Hepatocyte (in vitro differentiated cells): ENCODE measurements at places on chromosomes 3 and 15. TPM values are rescaled to one million over a fixed set of nuclear protein-coding genes. Genes with fewer than 3 reads are reported as not detected.

DNA sequence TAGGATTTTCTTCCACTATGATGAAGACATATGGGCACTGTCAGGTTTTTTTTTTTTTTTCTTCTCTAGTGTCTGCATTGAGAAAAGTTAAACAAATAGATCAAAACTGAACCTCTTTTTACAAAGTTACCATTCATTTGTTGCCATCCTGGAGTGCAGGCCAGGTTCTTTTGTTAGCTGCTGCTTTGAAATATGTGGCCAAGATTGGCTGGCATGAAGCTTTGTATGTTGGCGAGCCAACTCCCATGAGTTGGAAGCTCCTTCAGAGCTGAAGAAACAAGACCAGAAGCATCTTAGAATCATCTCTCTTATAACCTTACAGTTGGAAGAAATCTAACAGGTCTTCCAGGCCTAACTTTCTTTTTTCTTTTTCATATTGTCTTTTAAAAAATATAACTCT is 346.5 kb downstream of the THSD4 start:
- no peak for DNase-seq
- H3K4me1 ChIP-seq: no peaks in the 10 kb centered on the region
- H3K27me3 ChIP-seq: no peaks in the 10 kb centered on the region

DNA sequence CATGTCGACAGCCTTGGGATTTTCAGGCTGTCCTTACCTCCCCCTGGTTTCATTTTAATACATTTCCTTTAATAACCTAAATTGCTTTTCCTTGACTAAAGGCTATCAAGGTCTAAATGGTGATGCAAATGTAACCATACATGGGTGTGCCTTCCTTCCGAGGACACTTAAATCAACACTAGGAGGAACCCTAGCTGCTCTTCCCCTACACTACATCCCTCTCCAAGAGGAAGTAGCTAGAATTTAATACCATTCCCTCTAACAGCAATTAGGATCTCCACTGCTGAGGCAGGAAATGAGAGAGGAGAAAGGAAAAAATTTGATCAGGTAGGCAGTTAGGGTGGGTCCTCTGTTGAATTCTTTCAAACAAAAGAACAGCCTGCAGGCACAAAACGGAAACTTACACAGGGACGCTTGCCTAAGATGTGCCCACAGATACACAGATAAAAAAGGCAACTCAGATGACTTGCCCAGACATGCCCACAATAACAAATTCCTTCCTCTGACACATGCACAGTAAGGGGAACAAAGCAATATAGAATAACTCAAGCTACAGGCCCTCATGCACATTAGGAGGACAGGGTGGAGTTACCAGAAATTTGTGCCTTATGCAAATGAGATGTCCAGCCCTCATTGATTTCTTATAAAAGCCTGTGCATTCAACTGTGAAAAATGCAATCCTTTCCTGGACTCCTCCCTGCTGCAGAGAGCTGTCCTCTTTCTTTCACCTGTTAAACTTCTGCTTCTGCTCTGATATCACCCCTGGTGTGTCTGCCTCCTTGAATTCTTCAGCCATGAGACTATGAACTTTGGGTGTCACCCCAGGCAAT is 1024.4 kb upstream of the CADM2 start:
- peak overlapping the region; percentile 54 for H3K27ac ChIP-seq
- H3K27me3 ChIP-seq: no peaks in the 10 kb centered on the region
- no peak overlapping the region for H3K4me3 ChIP-seq
- H3K4me1 ChIP-seq: no peaks in the 10 kb centered on the region
- DNase-seq: no peak

- DNase-seq: no peak
- no peak overlapping the region for H3K27ac ChIP-seq
- H3K4me3 ChIP-seq: no peak overlapping the region
- no peaks in the 10 kb centered on the region for H3K36me3 ChIP-seq
- no peaks in the 10 kb centered on the region for H3K4me1 ChIP-seq
Measured at GRCh38 chr15:40875991-40876730, 2.1 kb upstream of the RHOV start.

GRCh38 chr3:133463347-133463860 is 63.5 kb downstream of the BFSP2 start:
- H3K36me3 ChIP-seq: no peaks in the 10 kb centered on the region
- no peak for DNase-seq
- H3K27me3 ChIP-seq: no peaks in the 10 kb centered on the region
- H3K4me3 ChIP-seq: no peak overlapping the region

DNA sequence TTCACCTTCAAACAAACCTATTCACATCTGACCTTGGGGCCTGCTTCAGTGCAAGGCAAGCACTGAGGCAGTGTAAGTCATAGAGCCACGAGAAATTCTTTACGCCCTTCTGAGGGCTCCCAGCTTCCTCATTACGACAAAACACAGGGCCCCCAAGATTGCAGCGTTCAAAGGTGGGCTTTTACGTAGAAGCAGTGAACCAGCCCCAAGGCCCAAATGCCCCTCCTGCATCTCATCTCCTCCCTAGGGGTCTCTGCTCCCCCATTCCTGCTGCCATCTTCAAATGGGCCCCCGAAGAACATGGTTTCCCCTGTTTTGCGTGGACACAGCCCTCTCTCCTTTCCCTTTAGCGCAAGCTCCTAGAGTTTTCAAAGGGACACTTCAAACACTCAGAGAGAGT is 285.1 kb downstream of the MEX3B start:
- H3K27ac ChIP-seq: no peak overlapping the region
- H3K36me3 ChIP-seq: no peaks in the 10 kb centered on the region
- H3K4me1 ChIP-seq: no peaks in the 10 kb centered on the region
- no peak for DNase-seq

The GOLGA8J gene
- 0.13 TPM in 1 of 2 replicates, not detected in the other for total RNA-seq

- H3K4me1 ChIP-seq: no peaks in the 10 kb centered on the region
- H3K27ac ChIP-seq: no peak overlapping the region
- no peak overlapping the region for H3K4me3 ChIP-seq
- H3K27me3 ChIP-seq: no peaks in the 10 kb centered on the region
- DNase-seq: no peak
Measured at GRCh38 chr3:126375835-126376331, 18.7 kb upstream of the KLF15 start.

- no peak for DNase-seq
- peaks cover 26% of the 10 kb centered on the region for H3K4me1 ChIP-seq
- H3K27ac ChIP-seq: no peak overlapping the region
- no peak overlapping the region for H3K4me3 ChIP-seq
Measured at GRCh38 chr3:197241173-197241572, 57.2 kb downstream of the DLG1 start.

The COL7A1 gene
- total RNA-seq: 5.7 and 17.4 TPM in 2 replicates

The PPP2R3A gene
- total RNA-seq: 20.2 and 22.0 TPM in 2 replicates

The SPSB4 gene
- 1.3 TPM in 2 replicates for total RNA-seq

The AMIGO3 gene
- 0.57 and 0.76 TPM in 2 replicates for total RNA-seq

The TMCC1 gene
- 17.3 and 25.7 TPM in 2 replicates for total RNA-seq

The MSL2 gene
- 14.2 and 20.2 TPM in 2 replicates for total RNA-seq

The FYCO1 gene
- total RNA-seq: 23.0 and 26.8 TPM in 2 replicates

GRCh38 chr3:182821221-182821981 is 28.1 kb downstream of the ATP11B start:
- H3K27me3 ChIP-seq: no peaks in the 10 kb centered on the region
- peak overlapping the region; percentile 58 for H3K27ac ChIP-seq
- H3K4me1 ChIP-seq: no peaks in the 10 kb centered on the region
- H3K4me3 ChIP-seq: no peak overlapping the region
- no peaks in the 10 kb centered on the region for H3K36me3 ChIP-seq

DNA sequence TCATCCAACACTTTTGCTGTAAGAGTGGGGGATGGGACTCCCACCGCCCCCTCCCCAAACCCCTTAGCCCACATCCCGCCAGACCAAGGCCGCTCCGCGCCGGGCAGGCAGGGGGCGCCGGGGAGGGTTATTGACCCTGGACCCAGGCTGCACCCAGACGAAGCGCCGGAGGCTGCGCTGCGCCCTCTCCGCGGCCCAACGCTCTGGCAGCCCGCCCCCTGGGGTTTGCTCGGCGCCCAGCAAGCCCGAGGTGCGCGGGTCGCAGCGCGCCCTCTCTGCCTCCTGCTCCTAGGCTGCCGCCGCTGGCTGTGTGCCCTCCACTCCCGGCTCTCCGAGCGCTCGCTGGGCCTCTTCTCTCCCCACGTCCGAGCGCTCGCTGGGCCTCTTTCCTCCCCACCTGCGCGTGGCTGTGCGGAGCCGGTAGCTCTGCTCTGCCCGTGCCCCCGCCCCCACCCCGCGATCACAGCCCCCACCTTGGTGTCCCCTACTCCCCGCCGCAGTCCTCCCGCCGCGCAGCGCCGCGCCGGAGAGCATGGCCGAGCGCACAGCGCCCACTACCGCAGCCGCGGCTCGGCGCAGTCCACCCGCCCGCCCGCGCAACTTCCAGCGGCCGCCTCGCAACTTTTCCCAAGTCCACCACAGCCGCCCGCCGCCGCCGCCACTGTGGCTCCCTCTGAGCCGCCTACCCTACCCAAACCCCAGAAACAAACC is 1.2 kb downstream of the MECOM start:
- peak overlapping the region; percentile 83 for H3K27ac ChIP-seq
- DNase-seq: peak; percentile 90
- no peaks in the 10 kb centered on the region for H3K36me3 ChIP-seq
- H3K4me1 ChIP-seq: peaks cover 22% of the 10 kb centered on the region
- peaks cover 79% of the 10 kb centered on the region for H3K27me3 ChIP-seq
- peak overlapping the region; percentile 64 for H3K4me3 ChIP-seq

The WDR93 gene
- 0.13 TPM in 1 of 2 replicates, not detected in the other for total RNA-seq

DNA sequence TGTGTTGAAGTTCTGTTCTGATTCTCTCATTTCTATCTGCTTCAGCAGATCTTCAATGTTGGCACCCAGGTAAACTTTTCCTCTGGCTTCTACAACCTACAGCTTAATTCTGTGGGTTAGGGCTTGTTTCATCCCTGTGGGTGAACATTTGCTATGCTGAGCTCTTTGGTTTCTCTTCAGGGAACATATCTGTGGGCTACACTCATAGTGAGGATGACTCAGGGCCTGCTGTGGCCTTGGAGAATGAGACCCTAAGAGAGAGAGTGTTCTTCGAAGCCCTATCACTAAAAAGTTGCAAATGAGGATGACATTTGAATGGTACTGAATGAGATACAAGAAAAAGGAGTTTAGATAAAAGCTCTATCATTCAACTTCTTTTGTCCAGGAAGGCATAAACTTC is 346.2 kb upstream of the CBLB start:
- H3K36me3 ChIP-seq: no peaks in the 10 kb centered on the region
- no peak for DNase-seq
- H3K4me3 ChIP-seq: no peak overlapping the region
- no peaks in the 10 kb centered on the region for H3K4me1 ChIP-seq

GRCh38 chr3:187720337-187720670 is 17.9 kb upstream of the RTP2 start:
- H3K36me3 ChIP-seq: no peaks in the 10 kb centered on the region
- no peak overlapping the region for H3K4me3 ChIP-seq
- no peak overlapping the region for H3K27ac ChIP-seq

The CMTM8 gene
- total RNA-seq: 17.1 and 20.7 TPM in 2 replicates

The CYP8B1 gene
- total RNA-seq: 5.7 and 5.9 TPM in 2 replicates

GRCh38 chr3:111338059-111338698 is 203.8 kb upstream of the CD96 start:
- no peaks in the 10 kb centered on the region for H3K4me1 ChIP-seq
- H3K4me3 ChIP-seq: no peak overlapping the region
- no peak overlapping the region for H3K27ac ChIP-seq

DNA sequence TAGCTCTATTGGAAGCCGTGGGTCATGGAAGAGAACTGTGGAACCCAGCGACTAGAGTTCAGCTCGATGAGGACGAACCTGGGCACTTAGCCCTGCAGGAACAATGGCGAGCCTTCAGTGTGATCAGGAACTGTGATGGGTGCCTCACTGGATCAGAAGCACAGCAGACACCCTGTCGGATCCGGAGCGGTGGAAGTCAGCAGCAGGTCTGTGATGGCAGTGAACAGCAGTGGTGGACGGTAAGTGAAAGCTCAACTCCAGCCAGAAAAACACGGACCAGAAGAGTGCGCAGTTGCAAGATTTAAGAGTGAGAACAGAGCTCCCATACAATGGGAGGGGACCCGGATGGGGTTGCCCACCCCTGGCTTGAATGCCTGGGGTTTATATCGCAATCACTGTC is 282.2 kb downstream of the NSUN3 start:
- H3K4me3 ChIP-seq: no peak overlapping the region
- H3K4me1 ChIP-seq: no peaks in the 10 kb centered on the region
- no peak overlapping the region for H3K27ac ChIP-seq
- no peaks in the 10 kb centered on the region for H3K27me3 ChIP-seq

DNA sequence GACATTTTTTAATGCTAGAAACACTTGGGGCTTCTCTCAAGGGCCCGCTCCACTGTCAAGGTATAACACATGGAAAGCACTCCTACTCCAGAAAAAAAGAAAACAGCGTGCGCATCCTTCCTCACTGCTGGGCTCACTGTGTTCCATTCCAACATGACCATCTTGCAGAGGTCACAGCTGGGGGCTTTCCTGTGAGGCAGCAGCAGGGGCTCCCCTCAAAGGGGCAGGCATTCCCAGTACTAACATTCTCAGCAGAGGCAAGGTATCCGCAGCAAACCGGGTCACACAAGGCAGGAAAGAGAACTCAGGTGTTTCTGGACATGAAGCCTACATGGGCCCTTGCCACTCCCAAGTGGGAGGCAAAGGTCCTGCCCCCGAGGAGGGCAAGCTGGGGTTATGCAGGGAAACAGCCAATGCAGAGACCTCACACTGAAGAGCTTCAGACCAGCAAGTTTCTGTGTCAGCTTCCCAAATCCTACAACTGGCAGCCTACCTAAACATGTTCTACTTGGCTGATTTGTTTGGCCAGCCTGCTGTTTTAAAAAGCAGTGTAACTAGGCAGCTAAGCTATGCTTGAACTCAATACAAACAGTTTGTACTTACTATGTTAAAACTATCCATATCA is 6.4 kb downstream of the BDH1 start:
- peaks cover 11% of the 10 kb centered on the region for H3K4me1 ChIP-seq
- no peaks in the 10 kb centered on the region for H3K36me3 ChIP-seq
- no peak overlapping the region for H3K4me3 ChIP-seq
- no peak for DNase-seq

DNA sequence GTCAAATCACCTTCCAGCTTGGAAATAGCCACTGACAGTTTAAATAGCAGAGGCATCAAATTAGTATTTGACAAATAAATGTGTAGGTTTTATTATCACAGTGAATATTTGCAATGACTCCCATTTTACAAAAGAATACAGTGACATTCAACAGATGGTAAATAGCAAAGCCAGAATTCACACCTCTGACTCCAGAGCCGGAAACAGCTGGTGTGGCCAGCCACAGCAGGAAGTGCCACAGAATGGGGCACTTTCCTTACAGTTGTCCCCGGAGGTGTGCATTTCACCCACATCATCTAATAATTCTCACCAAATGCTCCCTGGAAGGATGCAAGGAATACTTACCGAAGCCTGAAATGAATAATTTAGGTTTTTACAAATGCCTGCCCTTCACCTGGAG is 295.7 kb upstream of the WNT5A start:
- H3K4me1 ChIP-seq: no peaks in the 10 kb centered on the region
- H3K4me3 ChIP-seq: no peak overlapping the region
- no peaks in the 10 kb centered on the region for H3K36me3 ChIP-seq
- H3K27ac ChIP-seq: no peak overlapping the region
- no peaks in the 10 kb centered on the region for H3K27me3 ChIP-seq

The TPRG1 gene
- total RNA-seq: 0.16 and 0.43 TPM in 2 replicates

GRCh38 chr15:29134239-29134638 is 135.4 kb downstream of the NSMCE3 start:
- peaks cover 2% of the 10 kb centered on the region for H3K27me3 ChIP-seq
- no peak overlapping the region for H3K4me3 ChIP-seq
- DNase-seq: no peak
- no peaks in the 10 kb centered on the region for H3K4me1 ChIP-seq
- H3K36me3 ChIP-seq: no peaks in the 10 kb centered on the region

- H3K27me3 ChIP-seq: no peaks in the 10 kb centered on the region
- no peak overlapping the region for H3K4me3 ChIP-seq
- no peak for DNase-seq
- H3K36me3 ChIP-seq: no peaks in the 10 kb centered on the region
- no peak overlapping the region for H3K27ac ChIP-seq
Measured at GRCh38 chr3:52506266-52506966, 11.3 kb downstream of the STAB1 start.
